RPMI8226 (cell line): ENCODE measurements at places on chromosomes 1 and 21.

GRCh38 chr1:29636936-29637335 is 400.6 kb downstream of the PTPRU start:
- DNase-seq, result no peak

- peak; percentile 57 for DNase-seq
These were observed 595 bp downstream of the RNF2 start for GRCh38 chr1:185045814-185046492.

DNA sequence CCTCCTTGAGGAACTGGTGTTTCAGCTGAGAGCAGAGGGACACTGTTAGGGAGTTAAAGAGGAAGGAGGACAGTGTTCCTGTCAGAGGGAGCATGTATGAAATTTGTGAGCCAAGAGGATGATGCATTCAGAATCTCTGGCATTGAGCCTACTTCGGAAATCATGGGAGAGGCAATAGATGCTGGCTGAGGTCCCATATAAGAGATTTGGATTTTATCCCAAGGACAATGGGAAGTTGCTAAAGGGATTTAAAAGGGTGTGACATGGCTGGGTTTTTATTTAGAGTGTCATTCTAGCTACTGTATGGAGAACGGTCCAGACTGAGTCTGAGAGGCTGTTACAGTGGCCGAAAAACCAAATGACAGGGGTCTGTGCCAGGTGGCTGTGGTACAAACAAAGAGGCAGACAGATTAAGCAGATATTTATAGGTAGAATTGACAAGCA is 403.2 kb upstream of the B3GALT2 start:
- no peak for DNase-seq

DNA sequence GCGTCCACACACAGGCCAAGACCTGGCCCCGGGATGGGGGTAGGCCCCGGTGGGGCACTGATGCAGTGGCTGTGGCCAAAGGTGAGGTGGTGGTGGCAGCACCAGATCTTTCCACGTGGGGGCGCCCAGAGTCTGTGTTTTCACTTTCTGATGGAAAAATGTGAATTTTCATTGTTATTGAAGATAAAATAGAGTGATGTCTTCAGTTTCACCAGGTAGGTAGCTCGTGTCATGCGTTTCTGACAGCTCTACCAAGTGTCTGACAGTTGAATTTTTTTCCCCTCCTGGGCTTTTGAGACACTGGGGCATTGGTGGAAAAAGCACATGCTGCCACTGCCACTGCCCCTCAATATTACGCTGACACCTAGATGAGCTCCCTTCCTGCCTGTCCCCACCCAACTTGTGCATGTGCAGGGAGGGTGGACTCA is 40.0 kb upstream of the MAGOH start:
- peak; percentile 69 for DNase-seq

DNA sequence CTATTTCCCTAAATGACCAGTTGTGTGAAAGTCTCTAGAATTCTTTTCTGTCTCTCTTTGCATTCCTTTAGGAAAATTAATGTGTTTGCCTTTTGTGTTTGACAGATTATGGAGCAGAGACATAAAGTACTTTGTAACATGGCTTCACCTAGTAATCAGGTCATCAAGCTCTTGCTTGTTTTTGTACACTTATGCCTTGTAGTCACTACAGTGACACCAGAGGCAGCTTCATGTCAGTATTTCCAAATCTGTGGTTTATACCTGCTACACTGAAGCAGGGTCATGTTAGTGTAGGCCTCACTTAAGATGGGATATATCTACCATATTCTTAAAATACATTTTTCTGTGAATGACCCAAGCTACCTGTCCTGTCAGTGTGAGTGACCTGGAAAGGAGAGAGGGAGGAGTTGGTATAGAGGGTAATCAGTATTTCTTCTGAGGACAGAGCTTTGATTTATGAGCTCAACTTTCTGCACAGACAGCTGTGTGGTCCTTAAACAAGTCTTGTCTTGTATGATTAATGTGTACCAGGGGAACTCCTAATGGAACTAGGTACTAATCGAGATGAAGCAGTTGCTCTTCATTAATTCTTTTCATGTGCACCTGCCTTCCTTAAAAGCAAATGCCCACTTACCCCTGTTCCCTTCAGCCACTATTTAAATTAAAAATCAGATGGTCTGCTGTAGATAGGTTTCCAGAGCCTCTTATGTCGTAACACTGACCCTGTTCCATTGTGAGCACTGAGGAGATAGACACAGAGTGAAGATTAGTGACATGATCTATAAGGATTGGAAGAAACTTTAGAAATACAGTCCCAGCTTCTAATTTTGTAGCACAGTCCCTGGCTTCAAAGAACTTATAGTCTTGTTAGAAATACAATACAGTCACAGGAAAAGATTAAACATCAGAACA is 45.7 kb downstream of the MACO1 start:
- DNase-seq, result no peak

DNA sequence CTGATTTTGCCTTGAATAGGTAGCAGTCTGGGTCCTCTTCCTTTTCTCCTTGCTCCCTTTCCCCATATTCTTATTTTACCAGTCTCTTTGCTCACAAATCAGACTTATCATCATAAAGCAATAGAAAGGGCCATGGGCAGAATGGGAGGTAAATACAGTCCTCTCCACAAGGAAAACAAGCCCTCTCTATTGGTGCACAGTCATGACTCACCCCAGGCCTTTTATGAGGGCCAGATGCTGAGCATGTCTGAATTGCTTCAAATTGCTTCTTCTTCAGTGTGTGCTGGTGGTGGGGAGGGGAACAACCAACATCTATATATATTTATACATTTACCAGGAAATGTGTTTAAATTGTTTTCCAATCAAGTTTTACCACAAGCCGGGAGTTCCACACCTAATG is 75.2 kb downstream of the GFI1 start:
- DNase-seq, result no peak

- DNase-seq, result peak; percentile 90
These were observed 1.3 kb downstream of the PIGV start for GRCh38 chr1:26788836-26789611.

GRCh38 chr1:10865518-10866320 is 69.3 kb upstream of the CASZ1 start:
- no peak for DNase-seq

- no peak for DNase-seq
These were observed 13.1 kb downstream of the ICMT start for GRCh38 chr1:6222636-6223035.

GRCh38 chr1:93729906-93730305 is 48.3 kb upstream of the BCAR3 start:
- no peak for DNase-seq

DNA sequence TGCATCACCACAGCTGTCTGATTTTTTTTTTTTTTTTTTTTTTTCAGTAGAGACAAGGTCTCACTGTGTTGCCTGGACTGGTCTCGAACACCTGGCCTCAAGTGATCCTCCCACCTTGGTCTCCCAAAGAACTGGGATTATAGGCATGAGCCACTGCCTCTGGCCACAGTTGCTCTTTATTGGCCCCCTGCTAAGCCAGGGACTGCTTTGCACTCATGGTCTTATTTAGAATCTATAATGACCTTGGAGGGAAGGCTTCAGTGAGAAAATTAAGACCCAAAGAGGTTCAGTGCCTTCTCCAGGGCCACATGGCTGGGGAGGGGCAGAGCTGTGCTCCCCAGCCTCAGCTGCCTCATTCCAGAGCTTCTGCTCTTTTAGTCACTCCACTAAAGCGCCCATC is 84.9 kb downstream of the PTPRU start:
- no peak for DNase-seq

DNA sequence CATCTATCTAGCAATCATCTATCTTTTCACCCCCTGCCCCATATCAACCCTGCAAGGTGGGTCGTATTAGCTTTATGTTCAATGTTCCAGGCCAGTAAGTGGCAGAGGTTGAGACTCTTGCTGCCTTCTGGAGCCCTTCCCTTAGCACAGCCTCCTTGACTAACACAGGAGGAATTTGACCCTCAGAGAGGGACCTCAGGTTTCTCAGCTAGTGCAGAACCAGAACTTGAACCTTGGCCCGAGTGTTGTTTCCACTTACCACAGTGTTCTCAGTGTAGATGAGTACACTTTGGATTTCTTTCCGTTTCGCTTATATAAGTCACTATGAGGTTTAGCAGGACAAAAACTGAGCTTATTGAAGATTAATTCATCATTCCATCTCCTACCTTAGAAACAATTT is 11.1 kb upstream of the ATF3 start:
- no peak for DNase-seq

DNA sequence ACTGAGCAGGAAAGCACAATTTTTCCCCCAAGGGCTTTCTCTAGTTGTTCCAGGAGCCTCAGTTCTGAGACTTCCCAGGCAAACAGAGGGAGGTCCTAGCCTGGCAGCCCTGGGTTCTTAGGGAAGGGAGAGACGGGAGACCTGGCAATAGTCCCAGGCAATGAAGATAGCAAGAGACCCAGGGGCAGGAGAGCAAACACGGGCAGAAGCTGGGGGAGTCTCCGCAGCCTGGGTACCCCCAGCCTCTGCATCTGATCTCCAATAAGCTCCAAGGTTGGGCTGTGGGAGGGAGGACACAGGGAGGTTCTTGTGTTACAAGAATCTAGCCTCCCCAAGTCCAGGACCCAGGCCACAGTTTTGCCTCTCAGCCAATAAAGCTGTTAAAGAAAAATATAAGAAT is 2.4 kb downstream of the BLACAT1 start:
- DNase-seq, result no peak
